ENCODE measurements at places on chromosomes 11 and 22.

- DNase-seq: no peak
Observed at GRCh38 chr11:44306918-44307244, 3.1 kb downstream of the ALX4 start.

- no peak for DNase-seq
Observed at GRCh38 chr22:39923696-39924095, 22.8 kb downstream of the GRAP2 start.

- no peak for DNase-seq
Observed at GRCh38 chr22:47047321-47048122, 285.1 kb downstream of the TBC1D22A start.

DNA sequence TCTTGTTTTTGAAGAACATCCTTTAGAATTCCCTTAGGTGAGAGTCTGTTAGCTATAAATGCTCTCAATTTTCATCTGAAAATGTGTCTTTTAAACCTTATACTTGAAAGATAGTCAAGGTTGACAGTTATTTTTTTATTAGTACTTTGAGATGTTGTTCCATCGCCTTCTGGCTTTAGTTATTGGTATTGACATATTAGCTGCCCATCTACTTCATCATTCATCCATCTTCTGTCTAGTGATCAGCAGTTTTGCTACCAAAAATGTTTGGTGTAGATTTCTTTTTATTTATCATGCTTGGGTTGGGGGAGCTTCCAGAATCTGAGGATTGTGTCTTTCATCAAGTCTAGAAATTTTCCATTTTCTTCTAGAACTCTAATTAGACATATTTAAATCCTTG lies 3.3 kb upstream of the CD6 start:
- DNase-seq: no peak

DNA sequence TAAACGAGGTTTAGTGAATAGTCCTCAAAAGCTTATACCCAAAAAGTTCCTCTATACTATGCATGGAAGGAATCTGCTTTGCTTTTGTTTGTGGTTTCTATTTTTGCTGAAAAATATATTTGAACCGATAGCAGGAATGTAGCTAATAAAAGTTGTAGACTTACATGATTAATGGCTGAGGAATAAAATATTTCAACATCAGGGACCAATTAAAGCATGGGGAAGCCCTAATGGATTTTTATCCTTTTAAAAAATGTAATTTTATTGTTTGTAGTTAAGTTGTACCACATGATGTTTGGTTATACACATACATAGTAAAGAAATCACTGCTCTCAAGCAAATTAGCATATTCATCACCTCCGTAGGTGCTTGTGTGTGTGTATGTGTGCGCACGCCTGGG lies 295.3 kb upstream of the CNTN5 start:
- DNase-seq: no peak

DNA sequence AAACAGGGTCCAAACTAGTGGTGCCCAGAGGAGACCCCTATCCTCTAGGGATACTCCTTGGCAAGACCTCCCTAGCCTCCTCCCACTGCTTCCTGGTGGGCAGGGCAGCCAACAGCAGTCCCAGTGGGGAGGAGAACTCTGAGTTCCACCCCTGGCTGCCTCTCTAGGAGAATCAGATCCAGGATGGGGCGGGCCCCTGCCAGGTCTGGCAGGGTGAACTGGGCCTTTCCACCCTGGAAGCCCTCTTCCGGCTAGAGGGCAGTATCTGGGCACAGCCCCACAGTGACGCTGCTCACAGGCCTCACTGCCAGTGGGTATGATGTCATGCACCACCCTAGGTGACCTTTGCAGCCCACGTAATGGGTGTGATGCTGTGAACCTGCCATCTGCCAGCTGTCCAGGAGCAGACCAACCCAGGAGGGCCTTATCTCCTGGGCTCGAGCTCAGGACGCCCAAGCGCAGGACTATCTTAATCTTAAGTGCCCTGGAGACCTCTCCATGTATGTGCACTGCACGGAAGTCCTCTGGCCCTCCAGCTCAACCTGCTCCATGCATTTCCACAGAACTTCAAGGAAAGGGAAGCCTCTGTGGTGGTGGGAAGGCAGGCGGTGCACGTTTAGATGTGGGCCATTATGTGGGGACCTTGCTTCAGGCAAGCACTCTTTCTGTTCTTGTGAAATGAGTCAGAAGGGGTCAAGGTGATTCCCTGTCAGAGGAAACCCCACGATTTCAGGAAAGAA lies 31.8 kb upstream of the FCHSD2 start:
- DNase-seq: no peak

DNA sequence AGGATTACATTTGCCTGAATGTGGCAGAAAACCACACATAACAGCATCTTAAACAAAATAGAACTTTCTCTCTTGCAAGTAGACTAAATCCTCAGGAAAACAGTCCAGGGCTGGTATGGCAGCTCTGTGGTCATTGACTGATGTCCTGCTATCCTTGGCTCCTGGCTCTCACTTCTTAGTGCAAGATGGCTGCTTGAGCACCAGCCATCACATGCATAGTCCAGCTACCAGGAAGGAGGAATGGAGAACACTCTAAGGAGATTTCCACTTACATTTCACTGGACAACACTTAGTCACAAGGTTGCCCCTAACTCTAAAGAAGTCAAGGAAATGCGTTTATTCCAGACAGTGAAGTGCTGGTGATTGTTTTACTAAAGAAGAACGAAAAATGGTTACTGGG lies 13.6 kb downstream of the RIBC2 start:
- no peak for DNase-seq

- DNase-seq: no peak
Observed at GRCh38 chr22:48568736-48569330, 1258.8 kb downstream of the BRD1 start.

GRCh38 chr11:2592559-2593392 lies 107.0 kb downstream of the KCNQ1OT1 start:
- DNase-seq: no peak

All from OCI-LY7 (cell line).